ENCODE measurements at places on chromosomes 6 and 20. TPM values are rescaled to one million over a fixed set of nuclear protein-coding genes. Genes with fewer than 3 reads are reported as not detected.
A peak's percentile ranks its signal among the peaks of the same experiment; 100 is the strongest.

GRCh38 chr20:40571639-40572038, 117.4 kb downstream of the MAFB start:
- H3K27me3 ChIP-seq, result peaks cover 4% of the 10 kb centered on the region
- no peaks in the 10 kb centered on the region for H3K4me1 ChIP-seq
- DNase-seq, result no peak

Gene SOBP
- total RNA-seq, result 0.16 TPM

DNA sequence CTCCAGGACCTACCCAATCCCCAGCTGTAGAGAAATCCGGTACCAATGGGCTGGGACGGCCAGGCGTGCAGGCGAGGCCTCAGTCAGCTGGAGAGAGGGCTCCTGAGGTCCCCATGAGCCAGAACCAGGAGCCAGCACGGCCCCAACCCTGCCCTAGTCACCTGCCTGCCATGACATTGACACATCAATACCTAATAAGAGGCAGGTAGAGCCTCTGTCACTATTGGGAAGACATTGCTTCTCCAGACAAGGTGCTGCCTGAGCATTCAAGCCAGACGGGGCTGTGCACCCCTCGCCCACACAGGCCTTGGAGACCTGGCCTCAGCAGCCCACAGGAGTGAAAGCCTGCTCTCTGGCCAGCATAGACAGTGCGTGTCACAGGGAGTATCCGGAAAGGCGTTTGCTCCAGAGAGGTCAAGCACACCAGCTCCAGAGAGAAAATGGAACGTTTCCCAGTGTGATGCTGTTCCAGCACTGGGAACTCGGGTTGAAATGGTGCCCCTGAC, 3.5 kb downstream of the DLL1 start:
- peaks cover 5% of the 10 kb centered on the region for H3K36me3 ChIP-seq
- H3K4me3 ChIP-seq, result no peak overlapping the region
- peaks cover 56% of the 10 kb centered on the region for H3K27me3 ChIP-seq
- no peak overlapping the region for H3K27ac ChIP-seq
- peaks cover 24% of the 10 kb centered on the region for H3K4me1 ChIP-seq

GRCh38 chr20:46618316-46619100, 32.8 kb downstream of the SLC13A3 start:
- no peak overlapping the region for H3K4me3 ChIP-seq
- H3K36me3 ChIP-seq, result no peaks in the 10 kb centered on the region
- H3K4me1 ChIP-seq, result no peaks in the 10 kb centered on the region
- no peak overlapping the region for H3K27ac ChIP-seq

Gene TMC2
- total RNA-seq, result not detected

DNA sequence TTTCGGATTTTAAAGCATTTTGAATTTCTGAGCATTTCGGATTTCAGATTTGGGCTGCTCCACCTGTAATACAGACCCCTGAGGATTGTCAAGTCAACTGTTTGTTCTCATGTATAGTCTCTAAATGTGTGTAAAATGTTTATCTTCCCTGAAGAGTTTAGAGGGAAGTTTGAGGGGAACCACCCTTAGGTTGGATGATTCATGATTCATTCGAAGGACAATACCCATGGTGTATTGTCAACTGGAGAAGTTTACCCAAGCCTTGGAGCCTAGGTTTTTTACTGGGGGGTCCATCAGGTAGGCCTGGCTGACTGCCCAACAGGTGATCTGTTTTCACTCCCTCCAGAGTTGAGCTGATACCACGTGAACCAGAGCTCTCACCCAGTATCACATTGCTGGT, 18.9 kb downstream of the GSTA4 start:
- DNase-seq, result no peak
- peaks cover 50% of the 10 kb centered on the region for H3K4me1 ChIP-seq
- H3K27me3 ChIP-seq, result peaks cover 2% of the 10 kb centered on the region
- H3K27ac ChIP-seq, result peak overlapping the region; percentile 92
- H3K4me3 ChIP-seq, result peak overlapping the region; percentile 34

GRCh38 chr20:63690003-63690897, 6.2 kb upstream of the TNFRSF6B start:
- H3K4me3 ChIP-seq, result no peak overlapping the region
- H3K27ac ChIP-seq, result no peak overlapping the region
- peaks cover 7% of the 10 kb centered on the region for H3K36me3 ChIP-seq
- DNase-seq, result no peak
- H3K4me1 ChIP-seq, result no peaks in the 10 kb centered on the region

GRCh38 chr6:43683708-43684455, 3.7 kb downstream of the MRPS18A start:
- peak overlapping the region; percentile 42 for H3K27ac ChIP-seq
- peaks cover 21% of the 10 kb centered on the region for H3K36me3 ChIP-seq
- H3K4me3 ChIP-seq, result no peak overlapping the region
- DNase-seq, result no peak
- H3K4me1 ChIP-seq, result peaks cover 50% of the 10 kb centered on the region

DNA sequence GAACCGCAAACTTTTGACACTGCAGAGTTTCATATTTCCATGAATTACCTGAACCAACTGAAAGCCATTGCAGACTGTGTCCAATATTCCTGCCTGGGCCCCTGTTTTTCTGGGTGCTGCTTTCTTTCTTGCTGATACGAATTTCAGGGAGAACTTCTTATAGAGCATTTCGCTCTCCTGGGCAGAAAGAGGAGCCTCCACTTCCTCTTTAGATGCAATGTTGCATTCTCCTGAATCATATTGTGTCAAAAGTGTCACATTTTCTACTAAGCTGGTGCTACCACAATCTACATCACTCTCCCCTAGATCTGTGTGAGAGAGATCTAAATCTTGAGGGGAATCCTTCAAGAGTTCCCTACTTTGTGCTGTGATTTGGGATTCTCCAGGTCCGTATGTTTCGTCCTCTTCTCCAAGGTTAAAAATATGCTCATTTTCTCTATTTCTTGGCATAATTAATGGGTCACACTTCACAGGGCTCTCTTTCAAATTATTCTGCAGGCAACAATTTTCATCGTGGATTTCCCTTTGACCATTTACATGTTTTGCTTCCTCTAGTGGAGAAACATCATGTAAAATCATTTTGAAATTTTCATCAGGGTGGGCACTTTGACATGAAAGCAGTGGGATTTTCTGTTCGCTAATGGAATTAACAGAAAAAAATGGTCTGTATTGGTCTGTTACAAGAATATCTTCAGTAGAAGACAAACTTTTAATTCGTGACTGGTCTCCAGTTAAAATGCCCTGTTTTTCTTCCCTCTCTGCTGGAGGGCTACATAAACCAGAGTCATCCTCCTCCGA, 102.3 kb downstream of the DST start:
- no peaks in the 10 kb centered on the region for H3K36me3 ChIP-seq
- no peaks in the 10 kb centered on the region for H3K4me1 ChIP-seq
- DNase-seq, result no peak
- H3K4me3 ChIP-seq, result no peak overlapping the region
- H3K27me3 ChIP-seq, result peaks cover 11% of the 10 kb centered on the region
- H3K27ac ChIP-seq, result no peak overlapping the region

- H3K4me3 ChIP-seq, result peak overlapping the region; percentile 48
- H3K4me1 ChIP-seq, result peaks cover 38% of the 10 kb centered on the region
- peak overlapping the region; percentile 90 for H3K27ac ChIP-seq
- H3K27me3 ChIP-seq, result peaks cover 3% of the 10 kb centered on the region
These were observed 40.4 kb upstream of the DUSP22 start for GRCh38 chr6:251920-252319.

DNA sequence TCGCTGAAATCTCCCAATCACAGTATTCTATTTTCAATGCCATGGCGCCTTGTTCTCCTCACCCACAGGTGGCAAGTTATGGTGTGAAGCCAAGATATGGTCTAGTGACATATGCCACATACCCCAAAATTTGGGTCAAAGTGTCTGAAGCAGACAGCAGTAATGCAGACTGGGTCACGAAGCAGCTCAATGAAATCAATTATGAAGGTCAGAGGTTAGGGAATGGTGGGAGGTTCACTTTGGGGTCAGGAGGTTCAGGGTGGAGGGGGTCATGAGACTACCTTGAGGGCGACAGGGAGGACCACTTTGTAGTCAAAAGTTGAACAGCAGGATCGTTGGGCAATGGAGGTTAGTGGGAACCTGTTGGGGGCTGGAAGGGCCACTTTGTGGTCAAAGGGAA, 2.4 kb downstream of the CFB start:
- peaks cover 9% of the 10 kb centered on the region for H3K4me1 ChIP-seq
- no peak for DNase-seq
- H3K27ac ChIP-seq, result no peak overlapping the region
- no peaks in the 10 kb centered on the region for H3K27me3 ChIP-seq

- no peak overlapping the region for H3K27ac ChIP-seq
- no peaks in the 10 kb centered on the region for H3K4me1 ChIP-seq
- H3K4me3 ChIP-seq, result no peak overlapping the region
- no peaks in the 10 kb centered on the region for H3K36me3 ChIP-seq
These were observed 38.3 kb upstream of the SLC32A1 start for GRCh38 chr20:38685853-38686473.

DNA sequence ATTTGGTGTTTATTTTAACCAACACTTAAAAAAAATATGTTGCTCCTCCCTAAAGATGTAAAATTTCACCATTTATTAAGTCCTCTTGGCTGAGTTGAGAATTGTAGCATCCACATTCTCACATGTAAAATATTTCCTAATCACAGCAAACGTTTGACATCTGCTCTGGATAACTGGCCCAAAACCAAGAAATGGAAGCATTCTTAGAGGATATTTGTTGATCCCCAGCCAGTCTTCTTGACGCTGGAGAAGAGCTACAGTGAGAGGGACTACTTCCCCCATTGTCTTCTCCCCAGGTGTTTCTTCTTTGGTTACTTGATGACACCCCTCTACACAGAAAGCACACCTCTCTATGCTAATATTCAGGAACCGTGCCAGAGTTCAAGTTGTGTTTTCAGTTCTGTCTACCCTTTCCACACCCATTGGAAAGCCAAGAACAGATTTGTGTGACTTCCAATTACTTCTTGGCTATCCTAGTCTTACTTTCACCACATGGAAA, 454.5 kb upstream of the JAG1 start:
- no peaks in the 10 kb centered on the region for H3K4me1 ChIP-seq
- H3K36me3 ChIP-seq, result no peaks in the 10 kb centered on the region

DNA sequence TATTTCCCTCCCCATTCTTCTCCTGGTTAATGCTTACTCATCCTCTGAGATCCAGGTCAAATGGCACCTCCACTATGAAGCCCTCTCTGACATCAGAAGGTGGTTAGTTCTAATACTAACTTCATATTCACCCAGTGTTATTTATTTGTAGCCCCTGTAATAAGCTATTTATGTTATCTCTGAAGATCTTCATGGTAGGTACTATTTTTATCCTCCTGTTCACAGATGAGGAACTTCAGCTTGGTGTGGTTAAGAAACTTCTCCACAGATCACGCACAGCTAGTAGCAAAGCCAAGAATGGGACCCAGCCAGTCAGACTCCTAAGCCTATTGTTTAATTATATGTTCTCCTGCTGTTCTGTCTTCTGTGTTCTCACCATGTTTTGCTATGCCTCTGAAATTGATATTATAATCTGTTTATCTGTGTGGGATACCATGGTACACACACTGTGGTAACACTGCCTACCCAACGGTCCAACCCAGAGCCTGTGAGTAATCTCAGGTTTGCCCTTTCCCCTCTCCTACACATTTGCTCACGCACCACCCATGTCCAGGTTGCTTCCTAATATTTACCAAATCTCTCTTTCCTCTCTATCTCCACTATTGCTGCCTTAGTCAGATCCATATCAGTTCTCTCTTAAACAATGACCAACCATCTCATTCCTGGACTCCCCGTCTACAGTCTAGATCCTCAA, 98.4 kb downstream of the IPCEF1 start:
- H3K27me3 ChIP-seq, result peaks cover 15% of the 10 kb centered on the region
- H3K36me3 ChIP-seq, result peaks cover 5% of the 10 kb centered on the region
- no peak overlapping the region for H3K27ac ChIP-seq
- H3K4me1 ChIP-seq, result peaks cover 16% of the 10 kb centered on the region
- no peak for DNase-seq

GRCh38 chr6:123802351-123802696, 1.3 kb upstream of the NKAIN2 start:
- no peak overlapping the region for H3K4me3 ChIP-seq
- no peak for DNase-seq
- H3K27me3 ChIP-seq, result peaks cover 35% of the 10 kb centered on the region
- peaks cover 10% of the 10 kb centered on the region for H3K4me1 ChIP-seq

Gene XKR7
- not detected for total RNA-seq

DNA sequence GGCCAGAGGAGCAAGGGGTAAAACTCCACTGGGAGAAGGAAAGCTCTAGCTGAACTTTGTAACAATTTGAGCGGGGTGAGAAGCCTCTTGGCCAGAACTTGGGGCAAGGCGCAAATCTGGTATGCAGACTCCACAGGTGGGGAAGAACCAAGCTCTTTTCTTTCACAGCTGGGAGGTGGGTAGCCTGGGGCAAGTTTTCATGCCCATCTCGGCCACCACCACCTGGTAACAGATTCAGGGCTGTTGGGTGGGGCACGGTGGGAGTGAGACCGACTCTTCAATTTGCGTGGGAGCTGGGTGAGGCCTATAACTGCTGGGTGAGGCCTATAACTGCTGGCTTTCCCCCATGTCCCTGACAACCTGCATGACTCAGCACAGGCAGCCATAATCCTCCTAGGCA, 37.5 kb downstream of the SDHAF4 start:
- H3K27ac ChIP-seq, result no peak overlapping the region
- H3K36me3 ChIP-seq, result peaks cover 12% of the 10 kb centered on the region
- H3K27me3 ChIP-seq, result no peaks in the 10 kb centered on the region
- peaks cover 38% of the 10 kb centered on the region for H3K4me1 ChIP-seq

Gene SMOC2
- not detected for total RNA-seq

Gene DLL1
- not detected for total RNA-seq

GRCh38 chr6:8939615-8940014, 504.3 kb upstream of the SLC35B3 start:
- DNase-seq, result no peak
- no peaks in the 10 kb centered on the region for H3K36me3 ChIP-seq
- H3K4me3 ChIP-seq, result no peak overlapping the region
- H3K27me3 ChIP-seq, result peaks cover 4% of the 10 kb centered on the region

Gene KCNK15
- total RNA-seq, result 1.1 TPM

DNA sequence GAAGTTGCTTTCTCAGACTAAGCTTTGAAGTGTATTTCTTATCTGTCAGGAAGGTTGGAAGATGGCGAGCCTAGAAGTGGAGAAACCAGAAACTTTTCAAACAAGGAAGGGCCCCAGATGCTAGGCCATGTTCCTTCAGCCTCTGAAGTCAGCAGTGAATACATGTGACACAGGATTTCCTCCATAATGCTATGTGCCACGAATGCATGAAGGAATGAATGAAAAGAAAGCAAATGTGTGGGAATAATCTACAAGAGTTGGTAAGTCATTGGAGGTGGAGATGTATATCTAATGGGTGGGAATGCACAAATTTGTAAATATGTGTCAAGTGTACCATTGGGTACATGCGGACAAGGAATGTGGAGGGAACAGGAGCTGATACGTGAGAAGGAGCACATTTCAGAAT, 123.2 kb upstream of the PRSS16 start:
- no peak overlapping the region for H3K27ac ChIP-seq
- DNase-seq, result no peak
- peaks cover 5% of the 10 kb centered on the region for H3K36me3 ChIP-seq
- H3K4me1 ChIP-seq, result peaks cover 42% of the 10 kb centered on the region

- no peaks in the 10 kb centered on the region for H3K4me1 ChIP-seq
- no peak overlapping the region for H3K27ac ChIP-seq
- H3K27me3 ChIP-seq, result peaks cover 2% of the 10 kb centered on the region
- no peak overlapping the region for H3K4me3 ChIP-seq
- DNase-seq, result no peak
These were observed 122.8 kb upstream of the COL21A1 start for GRCh38 chr6:56370127-56370540.

Gene WTAP
- 125 TPM for total RNA-seq
